ENCODE measurements at places on chromosomes 4 and X. TPM values are rescaled to one million over a fixed set of nuclear protein-coding genes. Genes with fewer than 3 reads are reported as not detected.

DNA sequence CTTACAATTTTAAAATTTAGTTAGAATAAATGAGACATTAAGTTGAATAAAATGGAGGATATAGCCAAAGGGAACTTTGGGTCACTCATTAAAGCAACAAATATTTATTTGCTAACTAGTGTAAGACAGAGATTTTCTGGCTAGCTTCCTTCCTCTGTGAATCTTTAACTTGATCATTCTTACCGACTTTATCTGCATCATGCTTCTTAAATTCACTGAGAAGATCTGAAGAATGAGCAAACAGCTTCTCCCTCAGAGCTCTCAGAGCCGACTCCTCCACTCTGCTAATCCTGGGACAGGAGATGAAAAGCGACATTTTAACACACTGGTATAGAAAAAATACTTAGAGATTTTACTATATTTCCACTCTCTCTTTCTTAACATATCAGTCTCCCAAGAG, 35.1 kb downstream of the PPEF2 start:
- no peaks in the 10 kb centered on the region for H3K4me1 ChIP-seq
- no peaks in the 10 kb centered on the region for H3K36me3 ChIP-seq
- no peak overlapping the region for H3K27ac ChIP-seq
- no peak for DNase-seq
- no peaks in the 10 kb centered on the region for H3K27me3 ChIP-seq

DNA sequence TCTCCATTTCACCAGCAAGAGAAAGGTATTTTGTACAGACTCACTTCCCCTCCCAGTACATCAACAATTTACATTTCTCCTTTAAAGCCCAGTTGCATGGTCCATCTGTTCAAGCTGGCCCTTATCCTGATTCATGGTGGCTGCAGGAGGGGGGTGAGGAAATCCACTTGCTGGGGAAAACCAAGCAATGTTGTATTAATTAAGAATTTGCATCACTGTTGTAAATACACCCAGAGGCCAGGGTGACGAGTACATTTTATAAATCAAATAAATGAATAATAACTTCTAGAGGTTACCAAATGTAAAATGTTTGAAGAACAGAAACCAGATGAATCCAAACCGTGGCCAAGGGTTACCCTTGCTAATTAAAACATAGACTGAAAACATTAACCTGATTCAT, 395.9 kb upstream of the INTU start:
- H3K27ac ChIP-seq: no peak overlapping the region
- no peaks in the 10 kb centered on the region for H3K4me1 ChIP-seq
- H3K27me3 ChIP-seq: no peaks in the 10 kb centered on the region
- no peaks in the 10 kb centered on the region for H3K36me3 ChIP-seq
- H3K4me3 ChIP-seq: no peak overlapping the region

- H3K27ac ChIP-seq: peak overlapping the region; percentile 35
- no peak for DNase-seq
- H3K4me3 ChIP-seq: no peak overlapping the region
- no peaks in the 10 kb centered on the region for H3K27me3 ChIP-seq
- no peaks in the 10 kb centered on the region for H3K36me3 ChIP-seq
Measured at GRCh38 chr4:87003266-87003665, 68.5 kb downstream of the AFF1 start.

NOX1 gene
- not detected for polyA plus RNA-seq

All from naive thymus-derived CD8-positive, alpha-beta T cell (primary cell).